ENCODE measurements at places on chromosomes 3 and 15.

DNA sequence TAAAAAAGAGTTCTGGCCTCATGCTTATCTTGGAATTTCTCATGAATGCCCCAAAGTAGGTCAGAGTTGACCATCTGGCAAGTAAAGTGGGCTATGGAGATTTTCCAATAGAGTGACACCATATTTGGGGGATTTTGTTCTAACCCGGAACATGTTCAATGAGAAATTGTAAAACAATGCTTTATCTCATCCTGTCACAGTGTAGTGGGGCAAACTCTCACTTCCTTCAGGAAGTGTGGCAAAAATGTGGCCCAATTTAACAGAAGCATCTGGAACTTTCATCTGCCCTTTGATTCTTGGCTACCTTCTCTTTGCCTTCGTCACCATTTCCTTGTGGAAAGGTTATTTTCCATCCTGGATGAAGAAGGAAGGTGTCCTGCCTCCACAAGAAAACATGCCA, 70.8 kb downstream of the ADAMTS9 start:
- no peak for DNase-seq

GRCh38 chr3:13853978-13854296, 25.9 kb downstream of the WNT7A start:
- no peak for DNase-seq

DNA sequence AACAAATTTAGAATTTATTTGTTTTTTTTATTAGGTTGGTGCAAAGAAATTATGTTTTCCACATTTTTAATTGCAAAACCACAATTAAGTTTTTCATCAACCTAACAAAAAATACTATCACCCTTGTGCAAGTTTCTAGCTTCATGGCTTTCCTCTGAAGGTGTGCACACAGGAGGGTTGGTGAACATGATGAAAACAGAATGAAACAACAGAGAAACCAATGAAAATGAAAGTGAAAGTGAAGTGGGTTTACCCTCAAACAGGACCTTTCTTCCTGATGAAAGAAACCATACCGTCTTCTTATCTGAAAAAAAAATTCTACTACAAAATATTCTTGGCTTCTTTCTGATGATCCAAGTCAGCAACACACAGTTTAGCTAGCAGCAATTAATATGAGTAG, 71.9 kb upstream of the FEZF2 start:
- no peak for DNase-seq

GRCh38 chr3:124360563-124360962, 368.6 kb upstream of the ROPN1 start:
- DNase-seq = no peak

DNA sequence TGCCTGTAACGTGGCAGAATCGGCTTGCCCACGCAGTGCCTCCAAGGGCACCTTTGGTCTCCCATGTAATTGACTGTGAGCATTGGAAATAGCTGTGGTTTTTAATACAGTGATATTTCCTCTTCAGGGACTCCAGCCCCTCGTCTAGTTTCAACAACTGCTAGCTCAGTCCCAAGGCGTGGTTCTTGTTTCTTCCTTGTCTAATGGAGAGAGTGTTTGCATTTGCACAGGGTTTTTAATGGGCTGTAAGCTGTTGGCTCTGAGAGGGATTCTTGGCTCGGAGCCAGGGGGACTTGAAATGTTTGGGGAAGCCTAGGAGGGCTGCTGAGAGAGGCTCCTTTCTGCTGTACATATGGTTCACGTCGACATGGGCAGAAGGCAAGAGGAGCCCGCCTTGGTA, 86.2 kb downstream of the THSD4 start:
- no peak for DNase-seq
